ENCODE measurements at places on chromosomes 2 and 18.

DNA sequence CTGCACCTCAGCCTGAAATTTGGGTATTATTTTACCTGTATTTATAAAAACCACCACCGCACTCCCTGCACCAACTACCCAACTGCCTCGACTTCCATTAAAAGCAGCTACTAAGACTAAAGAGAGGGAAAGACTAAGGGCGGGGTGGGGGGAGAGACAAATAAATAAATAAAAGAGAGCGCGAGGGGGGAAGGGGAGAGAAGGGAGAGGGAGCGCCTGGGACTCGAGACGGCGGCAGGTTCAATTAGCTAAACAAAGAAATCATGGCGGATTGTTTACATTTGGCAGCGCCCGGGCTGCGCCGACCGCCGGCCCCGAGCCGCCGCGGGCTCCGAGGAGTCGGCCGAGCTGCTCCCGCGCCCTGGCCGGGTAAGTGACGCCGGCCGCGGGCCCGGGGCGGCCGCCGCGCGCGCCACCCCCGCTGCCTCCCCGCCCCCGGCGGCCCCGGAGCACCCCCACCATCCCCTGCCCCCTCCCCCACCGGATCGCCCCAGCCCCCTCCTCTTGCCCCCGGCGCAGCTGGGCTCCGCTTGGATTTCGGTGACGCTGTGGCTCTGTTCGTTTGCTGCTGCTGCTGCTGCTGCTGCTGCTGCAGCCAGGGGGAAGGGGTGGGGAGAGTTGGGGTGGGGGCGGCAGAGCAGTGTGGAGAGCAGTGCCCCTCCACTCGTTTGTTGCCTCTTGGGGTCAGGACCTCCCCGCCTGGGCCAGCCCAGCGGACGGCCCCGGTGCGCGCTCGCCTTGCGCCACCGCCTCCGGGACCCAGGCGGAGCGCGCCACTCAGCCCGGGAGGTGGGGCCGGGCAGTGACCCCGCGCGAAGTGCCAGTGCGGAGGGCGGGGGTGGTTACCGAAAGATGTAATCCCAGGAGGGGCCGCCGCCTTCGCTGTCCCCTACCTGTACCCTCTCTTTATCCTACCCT lies 187.2 kb upstream of the FANCL start:
- no peak for DNase-seq

DNA sequence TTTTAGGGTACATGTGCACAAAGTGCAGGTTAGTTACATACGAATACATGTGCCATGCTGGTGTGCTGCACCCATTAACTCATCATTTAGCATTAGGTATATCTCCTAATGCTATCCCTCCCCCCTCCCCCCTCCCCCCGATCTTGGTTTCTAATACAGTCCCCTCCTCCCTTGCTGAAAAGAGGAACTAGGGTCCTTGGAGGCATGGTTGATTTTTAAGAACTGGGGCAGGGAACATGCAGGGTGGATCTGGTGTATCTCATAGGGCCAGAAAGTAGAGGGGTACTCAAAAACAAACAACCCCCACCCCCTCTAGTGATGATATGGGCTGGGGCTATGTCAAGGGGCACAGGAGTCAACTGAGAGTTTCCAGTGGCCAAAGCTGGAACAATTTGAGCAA lies 153.4 kb downstream of the UBR3 start:
- DNase-seq: no peak

DNA sequence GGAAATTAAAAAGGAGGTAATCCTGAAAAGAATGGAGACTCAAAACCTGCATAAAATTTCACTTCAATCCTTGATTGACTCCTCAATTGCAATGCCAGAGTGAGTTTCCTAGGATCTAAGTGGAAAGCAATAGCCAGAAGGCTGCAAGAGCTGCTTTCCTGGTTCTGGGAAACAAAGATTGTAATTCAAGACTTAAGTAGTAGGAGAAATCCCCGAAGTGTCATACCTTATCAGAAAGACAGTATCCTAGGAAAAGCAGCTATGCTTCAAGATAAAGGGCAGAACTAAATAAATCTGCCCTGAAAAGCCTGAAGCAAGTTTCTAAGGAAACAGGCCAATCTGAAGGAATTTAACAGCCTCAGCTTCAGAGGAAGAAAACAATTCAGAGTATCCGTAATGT lies 390.2 kb downstream of the DSC3 start:
- DNase-seq: no peak

DNA sequence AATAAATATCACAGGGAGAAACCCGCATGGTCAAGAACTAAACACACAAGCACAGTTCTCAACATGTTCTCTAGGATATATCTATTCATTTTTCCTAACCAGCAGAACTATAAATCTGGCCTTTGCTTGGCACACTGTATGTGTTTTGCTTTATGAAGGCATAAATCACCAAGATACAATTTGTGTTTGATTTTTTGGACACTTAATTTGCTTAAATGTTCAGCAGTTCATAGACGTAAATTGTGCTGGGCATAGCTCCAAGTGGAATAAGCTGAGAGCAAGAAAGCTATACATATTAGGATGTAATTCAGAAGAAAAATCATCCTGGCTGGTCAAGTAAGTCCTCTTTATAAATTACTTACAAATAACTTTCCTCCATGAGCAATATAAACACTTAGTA lies 341.5 kb upstream of the ATP5MC3 start:
- no peak for DNase-seq

GRCh38 chr18:24369426-24369825 lies 28.2 kb downstream of the OSBPL1A start:
- no peak for DNase-seq

GRCh38 chr2:37619959-37620300 lies 51.5 kb downstream of the CDC42EP3 start:
- no peak for DNase-seq

GRCh38 chr2:236799391-236800026 lies 229.9 kb downstream of the ACKR3 start:
- DNase-seq: no peak

DNA sequence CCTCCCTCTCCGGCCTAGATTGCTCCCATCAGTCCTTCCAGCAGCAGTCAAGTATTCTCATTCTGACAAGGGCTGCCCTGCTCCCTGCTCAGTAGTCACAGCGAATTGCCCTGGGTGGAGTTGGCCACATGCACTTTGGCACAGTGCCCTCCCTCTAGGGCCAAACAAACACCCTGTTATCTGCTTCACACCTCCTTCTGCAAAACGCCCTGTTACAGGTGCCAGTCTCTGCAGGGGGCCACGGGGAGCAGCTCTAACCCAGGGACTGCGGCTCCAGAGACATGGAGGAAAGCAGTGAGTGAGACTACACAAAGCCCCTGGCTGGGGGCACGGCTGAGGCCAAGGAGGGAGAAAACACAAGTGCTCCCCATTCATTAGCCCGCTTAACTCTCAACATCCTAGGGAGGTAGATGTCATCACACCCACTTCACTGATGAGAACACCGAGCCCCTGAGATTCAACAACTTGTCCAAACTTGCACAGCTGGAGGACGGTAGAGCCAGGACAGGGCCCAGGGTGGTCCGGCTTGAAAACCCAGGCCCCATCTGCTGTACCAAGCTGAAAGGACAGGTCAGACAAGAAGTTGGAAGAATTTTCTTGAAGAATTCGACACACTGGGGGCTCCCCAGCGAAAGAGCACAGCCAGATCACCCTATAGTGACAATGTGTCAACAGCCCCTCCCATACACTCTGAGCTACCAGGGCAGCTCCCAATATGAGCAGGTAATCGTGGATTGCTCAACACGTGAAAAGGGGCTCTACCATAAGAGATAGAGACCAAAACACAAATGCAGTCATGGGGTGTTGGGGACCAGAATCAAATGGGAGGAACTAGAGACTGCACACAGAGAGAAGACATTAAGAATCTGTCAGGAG lies 8.7 kb upstream of the TFCP2L1 start:
- no peak for DNase-seq
